ENCODE measurements at places on chromosomes 3 and 15.
A peak's percentile ranks its signal among the peaks of the same experiment; 100 is the strongest.

GRCh38 chr15:93759629-93760028, 471.7 kb upstream of the MCTP2 start:
- no peak for DNase-seq

- DNase-seq: no peak
Observed at GRCh38 chr15:77738441-77739302, 106.0 kb upstream of the LINGO1 start.

GRCh38 chr3:181717549-181718171, 5.9 kb downstream of the SOX2 start:
- DNase-seq: no peak

DNA sequence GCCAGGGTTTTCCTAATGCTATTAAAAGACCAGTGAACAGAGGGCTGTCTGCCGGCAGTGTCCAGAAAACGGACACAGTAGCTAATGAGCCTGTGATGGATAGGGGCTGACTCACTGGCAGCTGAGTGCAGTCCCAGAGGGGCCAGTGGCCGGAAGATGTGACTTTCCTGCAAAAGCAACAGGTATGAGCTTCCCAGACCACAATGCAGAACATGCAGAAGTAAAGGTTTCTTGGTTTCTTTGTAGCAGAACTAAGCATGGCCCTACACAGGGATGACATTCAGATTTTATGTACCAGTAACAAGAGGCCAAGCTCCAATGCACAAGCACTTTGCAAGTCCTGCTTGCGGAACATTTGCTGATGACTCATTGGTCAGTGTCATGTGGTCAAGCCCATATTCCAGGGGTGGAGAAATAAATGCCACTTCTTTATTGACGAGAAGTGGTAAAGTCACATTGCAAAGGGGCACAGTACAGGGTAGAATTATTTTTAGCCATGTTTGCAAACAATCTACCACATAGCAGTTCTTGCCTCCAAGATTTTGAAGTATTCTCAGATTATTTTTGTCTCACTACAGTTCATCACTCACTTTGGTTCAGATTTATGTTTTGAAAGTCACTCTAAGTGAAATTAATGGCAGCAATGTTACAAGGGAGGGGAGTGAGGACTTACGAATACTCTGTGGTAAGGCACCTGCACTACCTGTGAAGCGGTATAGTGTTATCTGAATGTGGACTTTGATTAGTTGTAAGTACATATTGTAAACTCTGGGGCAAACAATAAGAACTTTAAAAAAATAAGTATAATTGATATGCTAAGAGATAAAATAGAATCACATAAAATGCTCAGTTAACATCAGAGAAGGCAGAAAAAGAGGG, 263.3 kb downstream of the ABHD5 start:
- no peak for DNase-seq

DNA sequence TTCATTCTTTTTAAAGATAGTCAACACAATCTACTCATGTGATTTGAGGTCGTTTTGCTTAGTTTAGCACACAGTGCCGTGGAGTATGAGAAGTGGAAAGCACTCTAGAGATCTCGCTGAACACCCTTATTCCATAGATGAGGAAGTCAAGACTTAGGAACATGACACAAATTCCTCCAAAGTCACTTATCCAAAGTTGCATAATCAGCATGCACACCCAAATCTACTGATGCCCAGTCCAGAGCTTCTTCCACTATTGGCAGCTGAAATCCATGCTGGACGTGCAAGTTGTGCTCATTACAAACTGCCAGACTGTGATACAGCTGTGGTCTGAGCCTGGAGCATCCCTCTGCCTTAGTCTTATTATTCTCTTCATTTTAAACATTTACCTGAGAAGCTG, 83.5 kb upstream of the ZNF280D start:
- no peak for DNase-seq

DNA sequence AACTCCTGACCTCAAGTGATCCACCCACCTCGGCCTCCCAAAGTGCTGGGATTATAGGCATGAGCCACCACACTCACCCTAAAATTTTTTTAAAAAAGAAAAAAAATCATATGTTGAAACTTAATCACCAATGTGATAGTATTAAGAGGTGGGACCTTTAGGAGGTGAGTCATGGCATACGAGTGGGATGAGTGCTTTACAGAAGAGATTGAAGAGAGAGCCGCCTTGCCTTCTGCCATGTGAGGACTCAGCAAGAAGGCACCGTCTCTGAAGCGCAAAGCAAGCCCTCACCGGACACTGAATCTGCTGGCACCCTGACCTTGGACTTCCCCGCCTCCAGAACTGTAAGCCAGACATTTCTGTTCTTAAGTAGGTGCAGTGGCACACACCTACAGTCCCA, 5.5 kb downstream of the ARPIN start:
- DNase-seq: no peak

GRCh38 chr3:164375995-164376394, 702.3 kb downstream of the SI start:
- DNase-seq: no peak

- DNase-seq: no peak
Observed at GRCh38 chr3:13208706-13209633, 135.7 kb upstream of the IQSEC1 start.

DNA sequence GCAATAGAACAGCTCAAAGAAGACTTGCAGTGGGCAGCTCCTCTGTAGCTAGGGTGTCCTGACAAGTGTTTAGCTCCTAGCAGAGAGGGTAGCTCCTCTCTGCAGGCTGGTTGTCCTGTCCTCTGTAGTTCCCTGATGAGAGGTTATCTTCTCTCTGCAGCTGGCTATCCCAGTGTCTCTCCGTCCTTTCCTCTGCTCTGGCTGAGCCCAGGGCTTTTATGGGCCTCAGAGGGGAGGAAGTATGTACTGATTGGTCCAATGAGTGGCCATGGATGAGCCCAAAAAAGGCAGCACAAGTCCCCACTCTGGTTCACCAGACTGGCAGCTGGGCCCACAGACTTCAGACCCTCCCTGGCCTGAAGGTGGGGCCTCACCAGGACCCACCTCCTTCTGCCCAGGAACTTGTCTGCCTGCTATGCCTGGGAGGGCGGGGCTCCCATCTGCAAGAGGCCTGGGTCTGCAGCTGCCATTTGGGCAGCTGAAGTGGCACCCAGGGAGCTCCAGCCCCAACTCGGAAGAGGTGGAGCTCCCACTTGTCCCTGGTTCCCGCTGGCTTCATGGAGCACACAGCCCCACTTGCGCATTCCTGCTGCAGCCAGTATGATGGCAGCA, 27.2 kb upstream of the MEX3B start:
- DNase-seq: no peak

DNA sequence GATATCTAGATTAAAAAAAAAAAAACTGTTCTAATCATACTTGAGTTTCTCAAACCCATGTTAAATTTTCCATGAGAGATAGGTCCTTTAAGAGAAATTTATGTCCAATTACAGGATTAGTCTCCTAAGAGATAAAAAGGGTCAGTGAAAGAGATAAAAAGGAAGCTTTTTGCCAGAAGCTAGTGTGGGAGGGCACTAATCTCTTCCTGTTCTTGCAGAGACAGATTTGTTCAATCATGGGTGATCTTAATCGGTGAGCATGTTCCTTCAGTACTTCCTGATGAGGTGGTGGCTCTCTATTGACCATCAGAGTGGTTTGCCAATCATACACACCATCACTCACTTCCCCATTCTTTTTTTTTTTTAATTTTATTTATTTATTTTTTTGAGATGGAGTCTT, 16.9 kb upstream of the LPP start:
- no peak for DNase-seq

GRCh38 chr15:43132830-43133429, 456 bp upstream of the TMEM62 start:
- no peak for DNase-seq

DNA sequence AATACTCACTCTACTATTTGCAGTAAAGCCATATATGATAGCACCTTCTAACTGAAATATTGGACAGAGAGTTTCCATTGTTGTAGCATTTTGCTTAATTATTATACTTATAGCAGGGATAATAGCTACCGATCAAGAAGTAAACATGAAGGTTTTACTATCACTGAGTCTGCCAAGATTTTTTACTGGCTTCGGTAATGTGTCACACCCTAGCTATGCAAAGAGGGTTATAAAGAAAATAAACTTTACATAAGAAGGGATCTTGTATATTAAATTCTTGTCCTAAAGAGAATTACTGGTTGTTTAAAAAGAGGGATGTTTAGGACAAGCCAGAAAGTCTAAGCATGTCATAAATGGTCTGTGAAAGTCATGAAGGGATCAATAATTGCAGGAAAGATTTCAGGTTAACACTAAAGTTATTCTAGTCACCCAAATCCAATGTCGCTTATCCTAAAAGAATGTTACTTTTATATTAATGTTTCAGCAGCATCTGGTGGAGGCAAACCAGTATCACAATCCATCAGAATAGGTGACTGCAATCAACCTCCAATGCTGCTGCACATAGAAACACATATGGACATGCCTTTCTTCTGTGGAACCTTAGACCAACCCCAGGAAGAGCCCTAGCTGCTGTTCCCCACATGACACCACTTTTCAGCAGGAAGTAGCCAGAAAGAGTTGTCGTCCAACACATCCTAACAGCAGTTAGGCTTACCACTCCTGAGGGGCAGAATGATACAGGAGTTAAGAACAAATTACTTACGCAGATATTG, 62.7 kb upstream of the GK5 start:
- DNase-seq: no peak

- peak; percentile 98 for DNase-seq
Observed at GRCh38 chr15:100341750-100342560, at the start of gene ADAMTS17. TSS of gene ADAMTS17 (minus strand) at chr15:100341975. CDS start at chr15:100341899, 76 bp downstream.

- no peak for DNase-seq
Observed at GRCh38 chr15:78938658-78939488, 6.0 kb downstream of the CTSH start.

DNA sequence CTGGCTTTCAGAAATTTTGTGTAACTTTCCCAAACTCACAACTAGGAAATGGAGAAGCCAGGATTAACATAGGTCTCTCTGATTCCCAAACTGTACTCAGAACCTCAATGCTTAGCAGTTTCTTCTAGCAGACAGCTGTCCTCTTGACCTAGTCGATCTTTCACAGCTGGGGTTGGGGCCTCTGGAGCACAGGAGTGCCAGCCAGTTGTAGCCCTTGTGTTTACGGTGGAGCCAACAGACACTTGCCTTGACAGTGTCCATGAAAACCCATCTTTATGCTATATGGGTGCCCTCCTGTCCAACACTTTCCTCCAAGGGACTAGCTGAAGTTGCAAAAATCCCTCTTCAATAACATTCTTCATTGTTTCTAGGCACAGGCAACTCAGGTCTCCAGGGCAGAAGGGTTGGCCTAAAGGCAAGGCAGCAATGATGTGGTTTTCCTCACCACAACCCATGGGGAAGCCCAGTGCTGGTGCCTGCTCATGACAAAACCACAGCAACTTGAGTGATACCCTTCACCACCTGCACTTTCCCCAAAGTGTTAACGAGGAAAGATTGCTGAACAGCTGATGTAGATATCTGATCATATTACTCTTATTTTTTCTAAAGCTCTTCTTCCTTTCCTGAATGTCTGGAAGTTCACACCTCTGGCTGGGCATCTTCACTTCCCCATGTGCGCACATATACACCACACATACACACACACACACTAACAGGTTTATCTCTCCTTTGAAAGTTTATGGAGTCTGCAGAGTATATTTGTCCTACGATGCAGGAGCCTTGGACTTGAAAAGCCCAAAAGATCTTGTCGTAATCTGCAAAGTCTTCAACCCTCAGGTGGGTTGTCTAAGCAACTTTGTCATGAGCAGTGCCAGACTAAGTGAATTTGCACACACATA, 11.0 kb upstream of the KNG1 start:
- no peak for DNase-seq

DNA sequence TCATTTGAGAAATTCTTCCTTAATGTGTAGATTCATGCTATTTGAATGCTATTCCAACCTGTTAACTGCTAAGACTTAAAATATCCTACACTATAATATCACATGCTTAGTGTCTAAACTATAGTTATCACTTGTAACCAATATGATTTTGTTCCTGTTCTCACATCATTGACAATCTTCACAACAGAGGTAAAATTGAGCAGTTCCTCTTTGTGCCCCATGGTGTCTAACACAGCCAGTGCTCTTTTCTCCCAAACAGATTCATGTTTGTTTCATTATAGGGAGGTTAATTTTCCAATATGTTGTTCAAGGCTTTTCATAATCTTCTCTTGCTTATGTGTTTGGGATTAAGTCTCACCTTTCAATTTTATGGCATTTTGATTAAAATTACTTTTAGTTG, 591.1 kb downstream of the ZPLD1 start:
- no peak for DNase-seq

DNA sequence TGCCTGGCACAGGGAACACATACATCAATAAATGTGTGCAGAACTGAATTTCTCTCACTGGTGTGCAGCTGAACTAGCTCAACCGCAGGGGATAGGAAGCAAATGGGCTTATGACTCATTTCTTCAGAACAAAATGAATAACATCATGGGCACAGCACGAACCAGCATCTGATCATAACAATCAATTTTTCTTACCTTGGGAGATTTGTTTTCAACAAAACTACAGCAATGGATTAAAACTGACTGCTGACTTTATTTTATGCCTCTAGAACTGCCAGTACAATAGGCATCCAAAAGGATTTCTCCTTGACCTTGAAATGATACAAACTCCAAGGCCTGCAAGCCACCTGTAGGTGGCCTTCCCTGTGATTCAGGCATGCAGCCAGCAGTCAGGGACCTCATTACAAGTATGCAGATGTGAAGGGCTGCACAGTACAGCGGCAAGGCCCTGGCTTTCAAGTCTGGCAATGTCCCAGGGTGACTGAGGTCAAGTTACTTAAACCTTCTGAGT, 26.1 kb downstream of the TAMM41 start:
- DNase-seq: no peak

DNA sequence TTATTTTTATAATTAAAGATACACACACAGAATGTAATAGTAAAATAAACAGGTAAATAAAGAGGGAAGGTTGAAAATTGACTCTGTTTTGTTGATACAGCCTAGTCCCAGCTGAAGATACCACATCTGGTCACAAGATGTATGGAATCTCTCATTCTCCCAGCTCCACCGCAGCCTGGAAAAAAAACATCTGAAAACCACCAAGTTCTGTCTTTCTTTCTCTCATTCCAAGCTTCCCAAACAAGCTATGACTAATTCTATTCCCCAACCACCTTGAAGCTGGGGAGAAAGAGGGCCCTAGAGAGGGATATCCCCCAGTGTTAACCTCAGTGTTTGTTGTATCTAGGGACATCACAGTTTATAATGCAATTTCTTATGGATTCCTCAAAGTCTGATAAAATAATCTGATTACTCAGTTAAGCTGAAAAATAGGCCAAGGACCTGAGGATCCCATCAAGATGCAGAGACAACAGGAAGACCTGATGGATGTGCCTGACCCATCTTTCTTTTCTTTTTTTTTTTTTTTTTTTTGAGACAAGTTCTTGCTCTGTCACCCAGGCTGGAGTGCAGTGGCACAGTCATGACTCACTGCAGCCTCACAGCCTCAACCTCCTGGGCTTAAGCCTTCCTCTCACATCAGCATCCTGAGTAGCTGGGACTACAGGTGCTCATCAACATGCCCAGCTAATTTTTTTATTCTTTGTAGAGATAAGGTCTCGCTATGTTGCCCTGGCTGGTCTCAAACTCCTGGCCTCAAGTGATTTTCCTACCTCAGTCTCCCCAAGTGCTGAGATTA, 38.1 kb downstream of the SRGAP3 start:
- DNase-seq: no peak

GRCh38 chr3:130378677-130379191, 33.3 kb downstream of the COL6A5 start:
- no peak for DNase-seq

- DNase-seq: no peak
Observed at GRCh38 chr3:190680691-190681090, 166.8 kb downstream of the IL1RAP start.

GRCh38 chr15:73677146-73677607, 7.0 kb upstream of the CD276 start:
- DNase-seq: peak; percentile 82
